ENCODE measurements at places on chromosomes 1 and 21.

- DNase-seq = no peak
Measured at GRCh38 chr21:42254651-42255601, 36.0 kb downstream of the ABCG1 start.

- DNase-seq = no peak
Measured at GRCh38 chr1:172845371-172845770, 186.5 kb downstream of the FASLG start.

- no peak for DNase-seq
Measured at GRCh38 chr1:160625725-160626498, 20.9 kb downstream of the SLAMF1 start.

DNA sequence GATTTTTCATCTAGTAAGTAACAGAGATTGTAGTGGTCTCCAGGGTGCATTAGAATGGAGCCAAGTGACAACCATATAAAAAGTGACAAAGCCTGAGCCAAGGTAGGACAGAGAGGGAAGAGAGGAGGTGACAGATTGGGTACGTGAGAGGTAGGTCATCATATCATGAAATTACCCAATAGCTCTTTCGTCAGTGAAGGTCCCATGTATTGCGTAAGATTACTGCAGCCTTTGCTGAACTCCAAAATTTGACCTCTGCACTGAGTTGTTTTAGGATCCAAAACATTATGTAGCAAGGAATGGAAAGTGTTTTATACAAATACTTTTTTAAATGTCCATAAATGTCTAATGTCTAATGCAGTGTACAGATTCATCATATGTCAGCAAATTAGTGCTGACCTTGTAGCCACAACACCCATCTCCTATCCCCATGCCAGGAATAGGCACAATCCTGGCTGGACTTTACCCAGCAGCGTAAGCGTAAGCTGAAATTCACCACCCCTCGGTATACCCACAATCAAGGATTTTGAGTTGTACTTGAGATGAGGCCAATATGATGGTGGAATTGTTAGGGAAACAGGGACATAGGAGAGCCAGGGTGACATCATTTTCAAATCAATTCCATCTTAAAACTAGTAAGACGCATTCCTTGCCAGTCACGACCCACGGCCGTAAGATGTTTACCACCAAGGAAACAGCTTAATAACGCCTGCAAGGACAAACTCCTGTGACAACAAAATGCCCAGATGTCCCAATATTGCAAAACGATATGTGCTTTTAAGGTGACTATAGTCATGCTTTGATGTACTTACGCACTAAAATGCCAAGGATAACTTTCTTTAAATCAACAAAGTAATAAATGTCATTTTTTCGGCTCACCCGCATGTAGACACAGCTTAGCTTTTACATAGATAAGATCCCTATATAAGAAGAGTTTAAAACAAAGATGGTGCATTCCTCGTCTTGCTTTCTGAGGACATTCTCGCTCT, 38.1 kb upstream of the GREM2 start:
- DNase-seq = no peak

- DNase-seq = no peak
Measured at GRCh38 chr21:45639206-45640000, 4.1 kb upstream of the PCBP3 start.

DNA sequence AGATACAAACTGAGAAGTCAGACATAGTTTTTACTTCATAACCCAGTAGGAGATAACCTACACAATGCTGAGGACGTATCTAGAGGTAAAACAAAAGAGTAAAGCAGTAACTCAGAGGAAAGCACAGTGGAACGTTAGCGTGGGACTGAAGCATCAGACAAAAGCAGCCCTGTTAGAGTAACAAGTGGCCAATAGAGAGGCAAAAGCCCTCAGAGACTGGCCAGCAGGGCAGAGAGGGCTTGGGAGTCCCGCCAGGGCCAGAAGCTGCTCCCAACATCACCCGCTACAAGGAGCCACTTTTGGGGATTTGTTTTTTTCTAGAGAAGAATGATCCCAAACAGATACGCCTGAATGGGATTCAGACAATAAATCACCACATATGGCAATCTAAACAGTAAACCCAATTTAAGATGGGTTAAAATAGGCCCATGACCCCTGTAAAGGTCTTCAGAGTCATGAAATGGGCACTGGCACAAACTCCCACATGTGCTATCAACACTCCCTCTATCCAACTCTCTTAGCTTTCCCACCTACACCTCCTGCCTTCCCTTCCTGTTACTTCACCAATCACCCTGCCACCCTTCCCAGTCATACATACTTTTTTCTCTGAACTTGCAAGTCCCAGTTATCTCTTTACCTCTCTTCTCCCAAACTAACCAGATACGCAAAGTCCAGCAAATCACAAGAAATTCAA, 17.2 kb downstream of the TADA1 start:
- DNase-seq = no peak

DNA sequence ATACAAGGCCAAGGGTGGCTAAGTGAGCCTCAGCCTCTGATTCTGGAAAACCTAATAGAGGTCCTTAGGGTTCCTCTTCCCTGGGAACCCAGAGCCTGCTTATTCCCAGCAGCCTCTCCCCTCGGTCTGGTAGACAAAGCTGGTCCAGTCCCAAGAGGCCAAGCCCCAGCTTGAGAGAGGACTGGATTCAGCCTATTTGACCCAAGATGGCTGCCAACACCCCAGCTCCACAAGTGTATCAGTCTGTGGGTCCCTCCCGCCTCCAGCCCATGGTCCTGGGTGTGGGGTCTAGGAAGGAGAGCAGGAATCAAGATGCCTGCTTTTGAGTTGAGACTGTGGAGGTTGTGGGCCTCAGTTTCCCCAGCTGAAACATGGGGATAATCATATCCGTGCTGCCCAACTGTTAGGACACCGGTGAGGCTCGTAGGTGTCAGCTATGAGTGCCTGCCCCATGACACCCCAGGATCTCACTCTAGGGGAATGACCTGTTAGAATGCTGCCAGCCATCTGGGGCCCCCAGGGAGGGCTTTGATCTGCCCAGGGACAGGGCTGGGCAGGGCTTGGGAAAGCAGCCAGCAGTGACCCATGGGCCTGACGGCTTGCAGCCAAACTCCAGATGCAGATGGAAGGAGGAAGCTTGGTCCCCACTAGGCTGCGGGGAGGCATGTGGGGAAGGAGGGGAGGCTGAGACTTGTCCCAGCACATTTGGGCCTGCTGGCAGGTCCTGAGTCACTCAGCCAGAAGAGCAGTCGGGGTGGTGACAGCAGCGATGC, 45.4 kb downstream of the NUAK2 start:
- no peak for DNase-seq

DNA sequence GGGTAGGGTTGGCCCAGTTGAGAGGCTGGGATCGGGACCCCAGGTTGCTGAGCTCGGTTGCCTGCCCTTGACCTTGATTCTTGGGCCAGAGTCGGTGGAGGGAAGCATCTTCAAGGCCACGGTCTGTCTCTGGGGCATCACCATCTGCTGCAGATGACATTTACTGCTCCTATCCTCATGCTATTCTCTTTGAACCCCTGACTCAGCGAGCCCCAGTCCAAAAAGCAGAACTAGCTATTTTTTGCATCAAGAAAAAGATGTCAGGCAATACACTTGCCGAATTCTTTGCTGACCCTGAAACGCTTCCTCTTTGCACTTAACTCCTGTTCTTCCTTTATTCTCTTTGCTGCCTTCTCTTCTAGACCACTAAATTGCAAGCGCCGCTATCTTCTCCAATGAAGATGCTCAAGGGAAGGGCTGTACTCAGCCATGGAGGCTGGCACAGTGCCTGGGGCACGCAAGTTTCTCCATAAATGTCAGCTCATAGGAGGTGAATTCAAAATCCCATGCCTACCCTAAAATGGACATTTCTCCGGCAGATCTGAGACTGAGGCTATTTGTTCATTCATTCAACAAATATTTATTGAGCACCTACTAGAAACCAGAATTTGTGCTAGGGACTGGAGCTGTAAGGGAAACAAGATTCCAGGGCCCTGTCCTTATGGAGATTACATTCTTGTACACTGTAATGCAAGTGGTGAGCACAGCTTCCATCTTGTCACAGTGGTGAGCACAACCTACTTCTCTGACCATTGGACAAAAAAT, 20.5 kb upstream of the CAPZB start:
- DNase-seq = no peak

DNA sequence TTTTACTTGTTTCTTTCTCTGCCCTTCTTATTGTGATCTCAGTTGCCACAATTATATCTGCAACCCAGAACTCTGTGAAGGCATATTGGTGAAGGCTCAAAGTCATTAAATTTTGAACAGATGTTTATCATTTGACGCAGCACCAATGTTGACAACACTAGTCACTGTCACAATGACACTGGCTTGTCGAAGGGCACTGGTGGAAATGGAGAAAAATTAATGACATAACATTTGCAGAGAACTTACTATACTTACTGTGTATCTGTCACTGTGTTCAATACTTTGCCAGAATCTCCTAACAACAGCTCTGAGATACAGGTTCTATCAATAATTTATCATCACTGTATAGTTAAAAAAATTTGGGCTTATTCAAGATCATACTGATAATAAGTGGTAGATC, 1213.7 kb downstream of the NCAM2 start:
- DNase-seq = no peak

DNA sequence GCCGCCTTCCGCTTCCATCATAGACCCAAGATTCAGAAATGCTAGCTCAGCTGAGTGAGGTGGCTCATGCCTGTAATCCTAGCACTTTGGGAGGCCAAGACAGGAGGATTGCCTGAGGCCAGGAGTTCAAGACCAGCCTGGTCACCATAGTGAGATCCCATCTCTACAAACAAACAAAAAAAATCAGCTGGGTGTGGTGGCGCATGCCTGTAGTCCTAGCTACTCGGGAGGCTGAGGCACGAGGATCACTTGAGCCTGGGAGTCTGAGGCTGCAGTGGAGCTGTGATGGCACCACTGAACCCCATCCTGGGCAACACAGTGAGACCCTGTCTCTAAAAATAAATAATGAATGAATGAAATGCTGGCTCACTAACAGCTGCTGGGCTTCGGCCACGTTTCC, 39.7 kb downstream of the TOMM20 start:
- DNase-seq = no peak

DNA sequence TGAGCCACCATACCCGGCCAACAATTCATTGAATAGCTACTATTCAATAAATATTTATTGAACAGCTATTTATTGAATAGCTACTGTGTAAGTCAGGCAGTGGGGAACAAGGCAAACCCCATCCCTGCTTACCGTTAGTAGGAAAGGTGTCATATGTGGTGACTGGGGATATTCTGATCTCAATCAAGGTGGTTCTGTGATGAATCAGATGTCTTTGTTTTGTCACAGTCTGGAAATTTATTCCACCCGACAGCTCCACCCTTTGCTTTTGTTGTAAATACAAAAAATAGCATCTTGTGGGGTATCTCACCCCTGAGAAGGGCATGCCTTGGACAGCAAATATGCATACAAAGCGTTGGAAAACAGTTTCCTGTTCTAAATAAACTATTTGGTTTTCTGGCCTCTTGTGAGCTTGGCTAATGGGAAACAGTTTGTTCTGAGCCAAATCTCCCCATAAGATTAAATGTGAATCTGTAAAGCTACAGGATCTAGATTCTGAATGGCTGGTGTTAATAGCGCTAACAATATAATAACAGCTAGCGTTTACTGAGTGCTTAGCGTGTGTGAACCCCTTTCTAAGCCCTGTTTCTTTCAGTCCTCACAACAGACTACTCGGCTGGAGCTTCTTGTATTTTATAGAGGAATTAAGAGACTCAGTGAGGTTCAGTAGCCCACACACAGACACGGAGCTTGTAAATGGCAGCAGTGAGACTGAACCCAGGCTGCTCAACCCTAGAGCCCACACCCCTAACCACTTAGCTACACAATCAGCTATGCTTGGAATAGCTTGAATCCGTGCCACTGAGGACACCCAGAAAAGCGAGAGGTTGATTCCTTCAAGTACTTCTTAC, 5.5 kb downstream of the PDPN start:
- no peak for DNase-seq

DNA sequence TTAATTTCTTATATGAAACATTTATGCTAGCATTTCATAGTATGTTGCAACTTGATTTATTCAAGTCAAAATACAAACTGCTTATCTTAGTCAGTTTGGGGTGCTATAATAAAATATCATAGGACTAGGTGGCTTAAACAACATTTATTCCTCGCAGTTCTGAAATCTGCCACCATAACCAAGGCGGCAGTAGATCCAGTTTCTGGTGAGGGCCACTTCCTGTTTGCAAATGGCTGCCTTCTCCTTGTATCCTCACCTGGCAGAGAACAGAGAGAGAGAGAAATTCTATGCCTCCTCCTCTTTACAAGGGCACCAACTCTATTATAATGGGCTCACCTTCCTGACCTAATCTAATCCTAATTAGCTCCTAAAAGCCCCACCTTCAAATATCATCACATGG, 76.1 kb upstream of the RGS2 start:
- no peak for DNase-seq

DNA sequence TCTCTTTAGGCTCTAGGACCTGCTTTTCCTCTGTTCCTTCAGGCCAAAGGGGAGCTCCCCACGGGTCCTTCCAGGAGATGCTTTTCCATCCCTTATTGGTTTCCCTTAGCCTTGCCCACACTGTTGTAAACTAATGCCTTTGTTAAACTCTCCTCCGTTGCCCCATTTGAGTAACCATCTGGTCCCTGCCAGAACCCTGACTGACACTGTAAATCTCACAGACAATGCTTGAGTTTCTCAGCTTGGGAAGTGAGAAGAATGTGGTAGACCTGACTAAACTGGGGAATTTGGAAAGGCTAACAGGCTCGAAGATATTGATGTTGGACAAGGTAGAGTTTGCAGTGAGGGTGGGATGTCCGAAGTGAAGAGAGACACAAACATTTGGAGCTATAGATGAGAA, 11.4 kb downstream of the AKNAD1 start:
- DNase-seq = no peak

- no peak for DNase-seq
Measured at GRCh38 chr1:243420016-243420945, 164.4 kb downstream of the SDCCAG8 start.

DNA sequence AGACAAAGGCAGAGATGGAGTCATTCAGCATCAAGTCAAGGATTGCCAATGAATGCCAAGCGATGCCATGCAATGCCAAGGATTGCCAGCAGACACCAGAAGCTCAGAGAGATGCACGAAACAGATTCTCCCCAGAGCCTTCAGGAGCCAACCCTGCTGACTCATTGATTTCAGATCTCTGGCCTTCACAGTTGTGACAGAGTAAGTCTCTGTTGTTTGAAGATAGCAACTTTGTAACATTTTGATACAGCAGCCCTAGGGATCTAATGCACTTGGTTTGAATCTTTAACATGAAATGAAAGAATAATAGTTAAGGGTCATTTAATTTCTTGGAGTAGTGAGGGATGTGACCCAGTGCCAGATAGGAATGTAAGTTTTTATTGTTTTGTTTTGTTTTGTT, 287.4 kb upstream of the RUNX1 start:
- no peak for DNase-seq

GRCh38 chr1:7693662-7694061, 77.4 kb upstream of the VAMP3 start:
- DNase-seq = no peak

DNA sequence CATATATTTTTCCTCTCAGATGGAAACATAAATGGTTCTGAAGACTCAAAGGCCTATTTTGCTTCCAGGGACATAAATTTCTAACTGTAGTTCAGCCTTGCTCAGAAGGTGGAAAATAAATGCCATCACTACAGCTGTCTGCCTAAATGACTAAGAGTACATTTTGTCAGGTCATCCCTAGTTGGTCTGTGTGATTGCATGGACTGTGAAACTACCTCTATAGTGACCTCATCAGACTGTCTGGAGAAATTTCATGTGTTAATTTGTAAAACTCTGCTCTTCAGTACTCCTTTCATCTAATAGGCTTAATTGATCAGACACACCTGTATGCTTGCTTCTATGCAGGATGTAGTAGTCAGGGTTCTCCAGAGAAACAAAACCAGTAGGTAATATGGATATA, 886.9 kb downstream of the AMY1C start:
- no peak for DNase-seq

- no peak for DNase-seq
Measured at GRCh38 chr1:43345120-43345519, 7.5 kb downstream of the MPL start.

- DNase-seq = peak; percentile 39
Measured at GRCh38 chr1:19010995-19011844, 54.7 kb upstream of the IFFO2 start.

Measured in activated CD4-positive, CD25-positive, alpha-beta regulatory T cell (primary cell).